ENCODE measurements at places on chromosomes 11 and 22. TPM values are rescaled to one million over a fixed set of nuclear protein-coding genes. Genes with fewer than 3 reads are reported as not detected.
A peak's percentile ranks its signal among the peaks of the same experiment; 100 is the strongest.

- DNase-seq, result peak; percentile 94
These were observed at the start of gene ZNF280B for GRCh38 chr22:22508274-22509176. Gene ZNF280B, minus strand, starts transcription at chr22:22508742. Its CDS starts 19,344 bp downstream, at chr22:22489398.

DNA sequence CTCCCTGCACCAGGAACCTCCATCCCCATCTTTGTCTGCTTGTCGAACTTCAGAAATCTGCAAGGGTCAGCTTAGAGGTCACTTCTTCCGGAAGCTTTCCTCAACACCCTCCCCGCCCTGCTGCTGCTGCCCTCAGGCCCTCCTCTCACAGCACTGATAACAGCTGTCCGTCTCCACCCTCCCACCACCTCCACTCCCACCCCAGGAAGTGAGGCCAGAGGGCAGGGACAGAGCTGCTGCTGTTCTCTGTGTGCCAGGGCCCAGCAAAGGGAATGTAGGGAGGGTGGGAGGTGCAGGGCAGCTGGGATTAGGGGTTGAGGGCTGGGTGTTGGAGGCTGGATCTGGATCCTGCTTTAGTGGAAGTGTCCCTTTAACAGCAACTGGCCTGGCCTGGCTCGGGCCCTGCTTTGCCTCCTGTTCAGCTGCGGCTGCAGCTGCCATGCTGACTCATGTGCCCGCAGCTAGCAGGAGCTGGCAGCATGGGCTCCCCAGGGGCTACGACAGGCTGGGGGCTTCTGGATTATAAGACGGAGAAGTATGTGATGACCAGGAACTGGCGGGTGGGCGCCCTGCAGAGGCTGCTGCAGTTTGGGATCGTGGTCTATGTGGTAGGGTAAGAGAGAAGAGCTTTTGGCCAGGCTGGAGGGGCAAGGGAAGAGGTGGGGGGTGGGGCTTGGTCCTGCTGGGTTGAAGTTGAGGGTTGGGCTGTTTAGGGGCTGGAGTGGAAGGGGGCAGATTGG lies at the start of gene P2RX6:
Gene P2RX6, plus strand, starts transcription at position 440 of the 740 bp plus-strand sequence. Its CDS starts 10 bp downstream, at position 450.
- peak; percentile 56 for DNase-seq

DNA sequence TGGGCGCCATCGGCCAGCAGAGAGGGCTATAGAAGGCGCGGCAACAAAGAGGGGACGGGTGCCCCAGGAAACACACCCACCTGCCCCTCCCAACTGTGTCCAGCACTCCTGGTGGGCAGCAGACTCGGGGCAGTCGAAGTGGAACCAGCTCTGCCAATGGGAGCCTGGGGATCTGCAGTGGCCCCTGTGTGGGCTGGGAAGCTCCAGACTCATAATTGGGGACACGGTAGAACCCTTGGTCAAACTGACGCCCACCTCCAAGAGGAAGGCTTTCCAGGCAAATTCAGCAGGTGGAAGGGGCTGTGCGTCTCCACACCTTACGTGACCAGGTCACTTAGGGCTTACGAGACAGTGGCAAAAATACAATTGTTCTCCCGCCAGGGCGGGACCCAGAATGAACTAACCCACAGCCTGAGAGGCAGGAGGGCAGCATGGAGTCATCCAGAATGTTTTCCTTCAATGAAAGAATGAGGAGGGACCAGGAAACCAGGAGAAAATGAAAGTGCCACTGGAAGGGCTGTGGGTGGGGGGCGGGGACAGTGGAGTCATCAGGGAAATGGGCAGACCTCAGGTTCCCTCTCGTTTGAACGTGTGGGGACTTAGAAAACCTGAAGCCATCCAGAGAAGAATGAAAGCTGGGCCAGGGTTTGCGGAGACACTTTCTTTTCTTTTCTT lies 53.2 kb upstream of the SHANK2 start:
- no peak for DNase-seq

DNA sequence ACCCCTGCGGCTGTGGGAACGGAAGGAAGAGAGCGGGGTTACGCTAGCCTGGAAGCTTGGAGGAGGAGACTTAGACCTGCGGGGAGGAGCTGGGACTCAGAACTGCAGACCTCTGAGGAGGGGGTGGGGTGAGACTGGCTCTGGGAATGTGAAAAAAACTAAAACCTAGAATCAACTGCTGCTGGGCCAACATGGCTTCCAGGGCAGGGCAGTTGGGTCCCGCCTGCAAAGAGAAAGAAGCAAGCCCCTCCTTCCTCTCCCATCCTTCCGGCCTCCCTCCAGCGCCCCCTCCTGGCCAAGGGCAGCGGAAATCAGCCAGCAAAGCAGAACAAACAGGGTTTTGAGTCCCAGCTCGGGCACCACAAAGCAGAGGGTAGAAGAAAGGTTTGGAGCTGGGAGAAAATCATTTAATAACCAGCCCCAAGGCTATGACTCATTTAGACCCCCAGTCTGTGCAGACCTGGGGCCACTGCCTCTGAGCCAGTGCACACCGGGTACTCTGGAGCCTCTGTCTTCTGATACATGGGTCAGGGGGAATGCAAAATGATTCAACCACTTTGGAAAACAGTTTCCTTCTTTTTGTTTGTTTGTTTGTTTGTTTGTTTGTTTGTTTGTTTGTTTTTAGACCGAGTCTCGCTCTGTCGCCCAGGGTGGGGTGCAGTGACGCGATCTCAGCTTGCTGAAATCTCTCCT lies 7.3 kb upstream of the NCF4 start:
- peak; percentile 52 for DNase-seq

DNA sequence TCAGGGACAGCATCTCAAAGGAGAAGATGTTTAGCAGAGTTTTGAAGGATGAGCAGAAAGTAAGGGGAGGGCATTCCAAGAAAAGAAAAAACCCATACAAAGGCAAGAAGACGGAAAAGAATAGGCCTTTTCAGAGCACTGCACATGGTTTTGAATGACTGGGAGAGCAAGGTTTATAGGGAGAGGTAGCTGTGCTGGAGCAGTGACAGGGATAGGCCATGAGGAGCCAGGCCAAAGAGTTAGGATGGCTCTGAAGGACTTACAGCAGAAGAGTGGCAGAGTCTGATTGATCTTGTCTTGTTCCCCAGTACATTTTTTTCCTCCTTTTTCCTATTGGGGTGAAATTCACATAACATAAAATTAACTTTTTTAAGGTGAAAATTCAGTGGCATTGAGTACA lies 55.8 kb upstream of the PAK1 start:
- no peak for DNase-seq

- DNase-seq, result no peak
These were observed 34.7 kb downstream of the ADAMTS15 start for GRCh38 chr11:130483124-130483523.

GRCh38 chr22:38741576-38741975 lies 14.2 kb downstream of the SUN2 start:
- no peak for DNase-seq

DNA sequence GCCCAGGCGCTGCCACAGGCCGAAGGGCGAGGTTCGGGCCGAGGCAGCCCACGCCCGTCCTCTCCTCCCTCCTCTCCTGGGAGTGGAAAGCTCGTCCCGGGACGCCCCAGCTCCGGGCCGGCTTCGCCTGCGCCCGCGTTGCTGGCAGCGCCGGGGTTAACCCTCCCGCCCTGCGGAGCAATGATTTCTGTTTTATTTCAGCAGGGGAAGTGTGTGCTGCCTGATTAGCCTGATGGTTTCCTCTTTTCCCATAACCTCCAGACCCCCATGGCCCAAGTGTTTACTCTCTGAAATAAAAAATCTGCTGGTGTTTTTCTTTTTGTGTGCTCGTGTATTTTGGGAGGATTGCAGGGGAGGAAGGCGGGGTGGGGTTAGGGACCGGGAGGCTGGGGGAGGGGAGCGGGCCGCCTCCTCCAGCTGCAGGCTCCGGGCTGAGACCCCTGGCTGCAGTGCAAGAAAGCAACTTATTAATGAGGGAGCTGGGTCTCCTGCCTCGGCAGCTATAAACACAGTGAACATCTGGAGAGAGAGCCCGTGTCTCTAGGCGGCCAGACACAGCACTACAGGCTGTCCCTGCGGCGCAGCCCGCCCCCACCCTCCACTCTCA lies 38.6 kb downstream of the ETS1 start:
- DNase-seq, result peak; percentile 61

GRCh38 chr11:2293531-2293971 lies 8.2 kb downstream of the C11orf21 start:
- DNase-seq, result no peak

DNA sequence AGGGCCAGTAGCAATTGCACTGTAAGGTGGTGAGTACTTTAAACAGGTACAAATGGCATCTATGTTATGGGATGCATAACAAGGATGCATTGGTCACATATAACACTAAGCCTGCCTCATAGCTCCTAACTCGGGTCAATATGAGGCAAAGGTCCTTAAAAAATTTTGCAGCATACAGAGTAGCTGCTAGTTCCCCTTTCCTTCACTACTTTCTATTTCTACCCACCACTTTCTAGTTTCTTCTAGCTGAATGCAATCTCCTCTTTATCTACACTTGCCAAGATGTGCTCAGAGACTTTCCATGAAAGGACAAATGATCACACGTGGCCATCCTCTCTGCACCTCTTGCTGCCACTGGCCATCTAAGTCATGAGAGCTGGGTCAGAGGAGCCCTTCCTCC lies 9.8 kb downstream of the OR51F2 start:
- DNase-seq, result no peak

OR51F1 gene
- not detected for total RNA-seq

CERK gene
- 59.0 TPM for total RNA-seq

OR51L1 gene
- not detected for total RNA-seq

MCHR1 gene
- 1.1 TPM for total RNA-seq

MUC6 gene
- total RNA-seq, result not detected

Data from hepatocyte (in vitro differentiated cells).